Smooth muscle cell of the brain vasculature (primary cell): ENCODE measurements at places on chromosomes 6 and 20.

- DNase-seq = no peak
Measured at GRCh38 chr6:100447900-100448748, 16.6 kb downstream of the SIM1 start.

- DNase-seq = no peak
Measured at GRCh38 chr20:32018269-32019155, 8.3 kb downstream of the CCM2L start.

DNA sequence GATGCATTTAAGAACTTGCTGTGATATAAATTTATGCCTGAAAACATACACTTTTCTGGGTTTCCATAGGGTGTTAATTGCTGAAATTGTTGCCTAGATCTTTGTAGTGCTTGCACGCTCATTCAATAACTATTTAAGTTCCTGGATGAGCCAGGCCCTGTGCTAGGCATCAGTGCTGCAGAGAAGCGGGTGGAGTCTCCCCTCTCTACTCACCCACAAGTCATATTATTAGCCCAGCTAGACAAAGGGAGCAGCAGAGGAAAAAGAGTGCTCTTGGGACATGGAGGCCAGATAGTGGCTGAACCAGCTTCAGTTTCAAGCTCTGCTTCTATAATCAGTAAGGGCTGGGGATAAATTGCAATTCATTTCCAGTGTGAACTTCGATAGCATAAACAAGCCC is 329.1 kb downstream of the TFAP2B start:
- DNase-seq = no peak

DNA sequence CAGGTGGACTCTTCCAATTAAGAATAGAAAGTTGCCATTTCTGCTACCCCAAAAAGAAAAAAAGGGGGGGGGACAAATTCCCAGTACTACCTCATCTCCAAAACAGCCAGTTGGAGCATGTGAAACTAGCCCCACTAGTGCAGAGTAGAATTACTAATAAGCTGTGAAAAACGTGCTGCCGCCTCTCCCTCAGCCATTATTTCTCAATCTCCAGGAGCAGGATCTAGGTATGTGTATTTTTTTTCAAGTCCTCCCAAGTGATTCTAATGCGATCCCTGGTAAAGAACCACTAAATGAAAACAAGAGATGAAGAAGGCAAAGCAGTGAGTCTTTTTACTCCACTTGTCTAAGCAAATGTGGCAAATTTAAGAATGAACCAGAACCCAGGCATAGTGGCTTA is 154.5 kb upstream of the SHLD1 start:
- no peak for DNase-seq

- DNase-seq = no peak
Measured at GRCh38 chr6:29619578-29620160, 13.3 kb downstream of the GABBR1 start.

GRCh38 chr20:45036044-45036755 is 64.7 kb downstream of the KCNS1 start:
- no peak for DNase-seq

GRCh38 chr6:151044465-151045441 is 179.3 kb downstream of the MTHFD1L start:
- DNase-seq = peak; percentile 87

DNA sequence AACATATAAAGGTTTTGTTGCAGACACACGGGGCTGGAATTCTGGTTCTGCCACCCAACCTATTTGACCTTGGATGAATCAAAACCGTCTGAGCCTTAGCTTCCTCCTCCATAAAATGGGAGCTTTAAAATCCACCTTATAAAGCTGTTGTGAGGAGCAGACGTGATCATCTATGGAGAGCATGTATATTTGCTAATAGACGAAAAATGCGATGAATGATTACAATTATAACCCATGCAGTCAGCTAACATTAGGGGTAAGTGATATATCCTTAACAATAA is 586 bp upstream of the NUP153 start:
- DNase-seq = no peak

- DNase-seq = no peak
Measured at GRCh38 chr6:46393161-46393939, 97.9 kb downstream of the RCAN2 start.

DNA sequence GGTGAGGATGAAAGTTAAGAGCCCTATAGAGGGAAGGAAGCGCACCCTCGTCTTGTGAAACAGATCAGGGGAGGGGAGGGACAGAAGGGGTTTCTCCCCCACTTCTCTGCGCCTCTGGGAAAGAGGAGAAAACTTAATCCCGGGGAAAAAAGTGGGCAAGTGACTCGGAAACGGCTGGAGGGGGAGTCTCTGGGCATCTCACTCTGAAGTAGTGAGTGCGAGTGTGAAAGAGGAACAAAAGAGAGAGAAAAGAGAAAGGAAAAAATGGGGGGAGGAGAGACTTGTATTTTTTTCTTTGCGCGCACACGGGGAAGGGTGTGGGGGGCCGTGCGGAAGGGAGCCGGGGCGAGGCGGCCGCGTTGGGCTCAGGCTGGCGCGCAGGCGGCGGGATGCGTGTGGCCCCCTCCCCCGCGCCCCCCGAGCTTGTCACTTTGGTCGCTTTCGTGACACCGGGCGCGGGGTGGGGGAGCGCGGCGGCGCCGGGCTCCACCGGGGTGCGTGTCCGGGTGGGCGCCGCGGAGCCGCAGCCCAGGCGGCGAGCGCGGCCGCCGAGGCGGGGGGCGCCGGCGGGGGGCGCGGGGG is 454 bp downstream of the L3MBTL3 start:
- DNase-seq = no peak

- no peak for DNase-seq
Measured at GRCh38 chr6:39225946-39226437, 3.3 kb downstream of the KCNK5 start.

- no peak for DNase-seq
Measured at GRCh38 chr20:4091490-4092479, 76.4 kb upstream of the RNF24 start.

DNA sequence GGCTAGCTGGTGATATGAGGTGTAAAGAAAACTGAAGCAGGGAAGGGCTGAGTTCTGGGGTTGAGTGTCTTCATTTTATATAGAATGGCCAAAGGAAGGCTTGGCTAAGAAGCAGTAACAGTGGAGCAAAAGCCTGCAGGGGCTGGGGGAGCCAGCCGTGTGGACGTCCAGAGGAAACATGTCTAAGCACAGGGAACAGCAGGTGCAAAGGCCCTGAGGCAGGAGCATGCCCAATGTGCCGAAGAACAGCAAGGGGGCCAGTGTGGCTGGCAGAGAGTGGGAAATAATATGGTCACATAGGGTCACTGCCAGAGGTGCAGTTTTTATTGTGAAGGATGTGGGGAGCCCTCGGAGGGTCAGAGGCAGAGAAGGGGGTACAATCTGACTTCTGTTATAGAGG is 60.5 kb upstream of the KCNG1 start:
- DNase-seq = no peak

DNA sequence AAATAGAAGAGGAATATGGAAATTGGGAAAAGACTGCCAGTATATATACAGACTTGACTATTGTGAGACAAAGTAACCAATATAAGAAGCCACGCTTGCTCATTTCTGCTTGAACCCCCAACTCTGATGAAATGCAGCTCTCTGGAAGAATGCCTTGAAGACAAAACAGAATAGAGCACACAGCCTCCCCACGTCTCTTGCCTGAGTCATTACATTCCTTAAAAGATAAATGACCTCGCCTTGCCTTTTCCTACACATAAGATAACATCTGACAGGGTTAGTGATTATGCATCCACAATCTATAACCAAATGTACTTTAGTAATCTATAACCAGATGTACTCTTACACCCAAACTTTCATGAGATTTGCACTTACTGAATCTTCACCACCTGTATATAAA is 141.1 kb upstream of the EEF1E1 start:
- no peak for DNase-seq

DNA sequence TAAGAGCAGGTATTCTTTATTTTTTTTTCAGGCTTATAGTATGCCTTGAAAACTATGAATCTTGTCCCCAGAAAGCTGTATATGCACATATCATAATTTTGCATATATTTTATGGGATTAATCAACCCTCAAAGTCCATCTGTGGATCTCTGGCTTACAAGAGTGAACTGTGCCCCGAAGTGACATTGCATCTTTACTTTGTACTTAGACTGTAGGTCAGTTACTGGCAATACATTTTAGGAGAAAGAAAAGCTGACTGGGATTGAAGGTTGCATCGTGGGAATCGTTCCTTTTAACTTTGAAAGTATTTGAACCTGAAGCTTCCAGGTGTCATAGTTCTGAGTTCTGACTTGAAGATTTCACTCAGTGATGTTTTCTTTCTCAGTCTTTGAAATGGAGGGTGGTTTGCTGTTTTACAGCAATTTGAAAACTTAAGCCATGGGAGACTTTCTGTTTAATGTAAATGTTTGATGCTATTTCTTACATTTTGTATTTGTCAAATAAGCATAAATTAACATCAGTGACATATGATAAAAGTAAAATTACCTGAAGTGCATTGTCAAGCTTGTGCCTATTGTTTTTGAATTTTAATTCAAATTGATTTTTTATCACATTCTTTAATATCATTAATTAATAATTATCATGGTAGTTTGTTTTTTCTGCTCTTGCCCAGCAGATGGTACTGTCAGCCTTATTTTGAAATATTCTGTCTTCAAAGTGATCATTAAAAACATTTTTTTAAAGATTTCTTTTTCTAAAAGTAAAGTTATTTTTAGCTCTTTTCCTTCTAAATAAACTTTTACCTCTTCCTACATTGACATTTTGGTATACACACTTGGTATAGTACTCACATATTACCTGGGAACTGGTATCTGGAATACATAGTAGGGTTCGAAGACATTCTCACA is 29.0 kb downstream of the L3MBTL3 start:
- DNase-seq = no peak

GRCh38 chr6:14593286-14593685 is 475.7 kb downstream of the CD83 start:
- no peak for DNase-seq

DNA sequence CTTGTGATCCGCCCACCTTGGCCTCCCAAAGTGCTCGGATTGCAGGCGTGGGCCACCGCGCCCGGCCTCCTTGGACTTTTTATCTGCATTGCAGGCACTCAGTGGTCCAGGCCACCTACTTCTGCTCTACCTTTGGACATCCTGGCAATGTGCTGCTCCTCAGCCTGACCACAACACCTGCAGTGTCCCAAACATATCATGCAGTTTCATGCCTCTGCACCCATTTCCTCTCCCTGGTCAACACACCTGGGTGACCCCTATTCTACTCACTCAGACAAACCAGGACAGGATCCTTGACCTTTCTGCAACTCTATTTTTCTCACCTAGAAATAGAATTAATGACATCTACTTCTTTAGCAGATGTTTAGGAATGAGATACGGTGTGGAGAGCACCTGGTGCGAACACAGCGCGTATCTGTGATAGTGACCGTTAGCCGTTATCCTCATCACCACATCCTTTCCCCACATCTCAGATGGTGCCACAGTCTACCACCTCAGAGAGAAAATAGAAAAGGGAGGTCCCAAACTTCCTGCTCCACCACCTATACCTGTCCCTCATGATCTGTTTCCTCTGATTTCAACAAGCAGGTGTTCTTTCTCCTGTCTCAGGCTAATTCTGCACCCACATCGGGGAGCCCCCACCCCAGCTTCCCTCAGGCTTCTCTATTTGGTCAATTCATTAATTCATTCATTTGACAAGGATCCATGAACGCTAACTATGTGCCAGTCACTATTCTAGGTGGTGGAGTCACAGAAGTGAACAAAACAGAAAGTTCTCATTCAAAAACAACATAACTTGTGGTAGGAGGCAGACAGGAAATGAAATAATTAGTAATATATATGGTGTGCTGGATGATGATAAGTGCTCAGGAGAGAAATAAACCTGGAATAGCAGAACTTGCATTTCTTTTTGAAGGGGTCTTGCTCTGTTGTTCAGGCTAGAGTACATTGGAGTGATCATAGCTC is 4.3 kb upstream of the BTN3A2 start:
- no peak for DNase-seq

- no peak for DNase-seq
Measured at GRCh38 chr20:62248890-62249560, 10.7 kb downstream of the OSBPL2 start.

GRCh38 chr6:88135578-88136114 is 30.5 kb downstream of the CNR1 start:
- DNase-seq = no peak

- no peak for DNase-seq
Measured at GRCh38 chr6:106084989-106085691, 996 bp upstream of the PRDM1 start.

- peak; percentile 52 for DNase-seq
Measured at GRCh38 chr6:11251553-11252360, 19.3 kb upstream of the NEDD9 start.

- DNase-seq = no peak
Measured at GRCh38 chr6:7921046-7921445, 10.5 kb upstream of the TXNDC5 start.

DNA sequence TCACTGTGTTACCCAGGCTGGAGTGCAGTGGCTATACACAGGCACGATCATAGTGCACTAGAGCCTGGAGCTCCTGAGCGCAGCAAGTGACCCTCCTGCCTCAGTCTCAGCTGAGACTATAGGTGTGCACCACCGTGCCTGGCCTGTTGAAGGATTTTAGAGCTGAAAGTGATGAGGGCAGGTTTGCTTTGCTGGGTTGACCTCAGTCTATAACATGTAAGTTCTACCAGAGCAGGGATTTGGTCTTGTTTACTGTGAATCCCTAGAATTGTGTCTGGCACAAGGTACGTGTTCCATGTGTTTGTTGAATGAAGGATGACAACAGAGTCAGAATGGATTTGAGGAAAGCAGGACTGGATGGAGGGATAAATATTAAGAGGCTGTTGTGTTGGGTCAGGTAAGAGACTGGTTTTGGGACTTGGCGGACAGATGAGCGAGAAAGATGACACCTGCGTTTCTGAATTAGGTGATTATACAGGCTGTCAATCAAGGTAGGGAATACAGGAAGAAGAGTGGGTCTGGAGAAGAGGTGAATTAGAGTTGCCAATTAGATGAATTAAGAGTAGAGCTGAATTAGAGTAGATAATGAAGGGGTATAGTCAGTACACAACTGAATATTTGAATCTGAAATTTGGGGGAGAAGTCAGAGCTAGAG is 6.5 kb downstream of the ASXL1 start:
- DNase-seq = no peak

DNA sequence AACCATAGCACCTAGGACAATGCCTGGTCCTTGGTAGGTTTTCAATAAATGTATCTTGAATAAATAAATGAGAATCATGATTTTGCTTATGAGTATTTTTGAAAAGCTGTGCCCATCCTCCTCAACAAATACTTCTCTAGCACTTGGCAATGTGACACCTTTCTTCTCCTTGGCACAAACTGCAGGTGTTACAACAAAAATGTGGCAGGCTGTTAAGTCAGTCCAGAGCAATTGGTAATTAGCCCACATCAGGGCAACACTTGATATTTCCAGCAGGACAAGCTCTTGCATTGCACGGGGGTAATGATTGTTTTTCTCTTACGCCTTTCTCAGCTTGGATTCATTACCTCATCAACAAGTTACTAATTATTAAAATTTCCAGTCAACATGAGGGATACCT is 31.6 kb upstream of the SNX9 start:
- DNase-seq = no peak
